Kidney capillary endothelial cell (primary cell): ENCODE measurements at places on chromosomes 4 and X.
A peak's percentile ranks its signal among the peaks of the same experiment; 100 is the strongest.

- DNase-seq: no peak
These were observed 36.0 kb downstream of the HTR2C start for GRCh38 chrX:114619874-114620273.

GRCh38 chrX:44157283-44157682 lies 184.1 kb upstream of the NDP start:
- DNase-seq: no peak

DNA sequence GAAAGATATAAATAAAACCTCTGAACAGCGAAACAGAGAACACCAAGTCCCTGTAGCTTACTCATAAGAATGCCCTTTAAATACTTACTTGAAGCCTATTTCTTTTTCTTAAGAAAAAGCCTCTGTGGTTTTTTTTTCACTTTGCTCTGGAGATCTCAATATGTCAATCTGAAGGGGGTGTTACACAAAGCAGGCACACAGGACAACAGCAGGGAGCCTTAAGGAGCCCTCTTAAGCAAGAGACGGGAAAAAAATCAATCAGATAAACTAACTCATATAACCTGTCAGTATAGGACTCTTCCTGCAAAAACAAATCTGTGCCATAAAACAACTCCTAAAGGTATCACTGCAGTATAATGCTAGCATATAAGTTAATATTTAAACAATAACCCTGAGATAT lies 611.1 kb upstream of the ATOH1 start:
- DNase-seq: no peak

DNA sequence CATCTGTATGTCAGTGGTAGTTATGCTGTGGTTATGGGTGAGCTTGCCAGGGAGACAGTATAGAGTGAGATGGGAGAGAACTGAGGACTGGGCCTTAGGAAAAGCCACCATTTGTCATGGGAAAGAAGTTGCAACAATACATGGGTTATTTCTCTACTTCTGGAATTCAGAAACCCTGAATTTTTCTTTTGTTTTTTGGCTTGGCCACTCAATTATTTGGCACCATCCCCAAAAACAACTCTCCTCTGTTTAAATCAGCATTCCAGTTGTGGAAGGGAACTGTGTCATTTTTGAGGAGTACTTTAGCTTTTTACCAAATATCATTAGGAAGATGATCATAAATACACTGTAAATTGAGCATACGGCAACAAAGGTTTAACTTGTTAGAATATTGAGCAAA lies 41.1 kb upstream of the ACSL4 start:
- no peak for DNase-seq

- DNase-seq: no peak
These were observed 53.0 kb upstream of the ATOH1 start for GRCh38 chr4:93775551-93775950.

DNA sequence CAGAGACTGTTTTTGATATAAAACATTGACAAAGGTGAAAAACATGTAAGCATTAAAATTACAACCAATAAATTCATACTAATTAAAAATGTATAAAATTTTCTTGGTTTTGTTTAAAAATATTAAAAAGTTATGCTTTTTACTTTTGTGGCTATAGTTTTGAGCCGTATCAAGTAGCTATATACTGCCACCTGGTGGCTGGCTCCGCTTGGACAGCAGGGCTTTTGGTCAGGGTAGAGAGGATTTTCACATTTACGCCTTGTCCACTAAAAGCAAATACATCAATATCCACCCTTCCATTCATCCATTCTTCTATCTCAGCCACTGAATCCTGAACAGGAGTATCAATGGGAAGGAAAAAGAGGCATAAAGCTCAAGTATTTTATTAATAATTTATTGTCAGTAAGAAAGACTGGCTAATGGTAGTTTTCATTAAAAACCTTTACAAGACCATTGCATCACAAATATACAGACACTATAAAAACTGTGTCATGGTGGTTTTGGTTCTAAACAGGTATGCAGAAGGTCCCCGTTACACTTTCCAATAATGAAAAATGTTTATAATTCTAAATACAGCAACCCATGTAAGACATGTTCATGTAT lies 32.1 kb upstream of the MTNR1A start:
- peak; percentile 47 for DNase-seq

DNA sequence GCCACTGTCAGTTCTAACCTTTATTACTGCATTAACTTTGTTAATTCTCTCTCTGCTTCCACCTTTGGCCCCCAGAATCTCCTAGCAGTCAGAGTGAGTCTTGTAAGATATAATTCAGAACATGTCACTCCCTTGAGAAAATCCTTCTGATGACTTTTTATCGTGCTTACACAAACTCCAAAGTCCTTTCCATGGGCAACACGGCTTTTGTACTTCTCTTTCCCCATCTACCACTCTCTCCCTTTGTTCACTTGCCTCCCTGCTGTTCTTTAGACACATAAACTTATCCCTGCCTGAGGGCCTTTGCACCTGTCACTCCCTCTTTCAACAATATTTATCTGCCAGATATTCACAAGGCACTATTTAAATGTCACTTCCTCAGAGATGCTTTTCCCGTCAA lies 64.8 kb downstream of the MAOB start:
- no peak for DNase-seq

DNA sequence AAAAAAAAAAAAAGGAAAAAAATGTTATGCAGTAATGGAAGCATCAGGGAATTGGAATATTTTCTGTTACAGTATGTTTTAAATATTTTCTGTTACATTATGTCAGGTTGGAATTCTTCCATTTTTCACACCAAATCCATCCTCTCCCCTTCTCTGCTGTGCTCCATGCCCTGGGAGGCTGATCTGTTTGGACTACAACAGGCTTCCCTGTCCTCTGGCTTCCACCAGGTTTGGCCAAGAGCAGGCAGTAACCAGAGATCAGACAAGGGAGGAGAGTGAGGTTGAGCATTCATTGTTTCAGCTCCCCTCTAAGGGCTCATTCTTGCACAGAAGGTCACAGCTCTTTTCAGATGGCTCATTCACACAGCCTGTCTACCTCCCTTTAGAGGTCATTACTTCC lies 11.7 kb upstream of the TMEM184C start:
- no peak for DNase-seq

- DNase-seq: no peak
These were observed 680.0 kb downstream of the TRIML1 start for GRCh38 chr4:188819233-188819632.

DNA sequence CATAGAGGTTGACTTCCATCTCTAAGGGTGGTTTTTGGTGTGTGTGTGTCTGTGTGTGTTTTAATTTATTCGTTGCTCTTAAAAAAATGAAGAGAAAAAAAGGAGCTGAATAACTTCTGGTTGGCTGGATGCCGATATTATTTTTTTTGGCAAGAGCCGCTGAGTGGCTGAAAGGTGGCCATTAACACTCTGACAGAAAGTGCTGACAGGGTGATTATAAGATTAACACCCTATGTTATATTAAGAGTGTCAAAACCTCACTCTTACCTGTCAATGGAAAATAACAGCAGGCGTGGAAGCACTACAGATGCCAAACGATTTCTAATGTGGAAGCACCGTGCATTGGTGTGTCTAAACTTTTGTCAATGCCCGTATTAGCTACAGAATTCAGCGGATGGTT lies 622.5 kb downstream of the ANKRD50 start:
- DNase-seq: no peak

GRCh38 chr4:98287328-98287727 lies 26.1 kb downstream of the RAP1GDS1 start:
- no peak for DNase-seq

DNA sequence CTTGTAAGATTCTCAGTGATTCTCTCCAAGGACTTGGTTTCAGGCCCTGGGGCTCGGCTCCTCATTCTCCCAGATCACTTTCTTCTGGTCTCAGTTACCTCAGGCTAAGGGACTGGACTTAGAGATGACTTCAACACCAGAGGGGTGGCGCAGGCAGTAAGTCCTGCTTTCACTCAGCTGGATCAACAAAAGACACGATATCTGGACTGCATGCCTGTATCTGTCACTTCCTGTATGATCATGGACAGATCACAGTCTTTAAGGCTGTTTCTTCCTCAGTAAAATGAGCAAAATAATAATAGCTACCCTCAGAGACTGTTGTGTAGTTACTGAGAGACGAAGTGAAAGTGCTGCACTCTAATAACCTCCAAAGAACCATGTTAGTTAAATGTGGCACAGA lies 19.5 kb upstream of the CXCR3 start:
- peak; percentile 53 for DNase-seq

GRCh38 chr4:155208258-155209054 lies at the start of gene NPY2R:
TSS of gene NPY2R (plus strand) at chr4:155208636. CDS start at chr4:155213940, 5,304 bp downstream.
- DNase-seq: no peak

- peak; percentile 22 for DNase-seq
These were observed 141.6 kb downstream of the AASDH start for GRCh38 chr4:56245547-56246232.

- DNase-seq: no peak
These were observed 28.2 kb upstream of the TLR2 start for GRCh38 chr4:153655928-153656327.

DNA sequence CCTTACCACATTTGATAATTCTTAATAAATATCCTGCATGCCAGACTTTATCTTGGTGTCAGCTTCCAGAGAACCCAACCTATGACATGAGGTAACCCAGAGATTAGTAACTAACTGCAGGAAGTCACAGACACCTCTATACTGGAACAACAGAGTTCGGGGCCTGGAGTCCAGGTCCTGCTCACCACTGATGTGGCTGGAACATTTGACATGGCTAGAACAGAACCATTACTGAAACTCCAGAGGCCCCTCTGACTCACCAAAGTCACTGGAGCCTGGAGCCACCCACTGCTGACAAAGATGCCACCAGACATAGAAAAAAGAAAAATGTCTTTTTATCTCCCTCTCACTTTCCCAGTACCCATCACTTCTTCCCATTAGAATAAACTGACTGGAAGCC lies 403.7 kb downstream of the MID1IP1 start:
- no peak for DNase-seq

DNA sequence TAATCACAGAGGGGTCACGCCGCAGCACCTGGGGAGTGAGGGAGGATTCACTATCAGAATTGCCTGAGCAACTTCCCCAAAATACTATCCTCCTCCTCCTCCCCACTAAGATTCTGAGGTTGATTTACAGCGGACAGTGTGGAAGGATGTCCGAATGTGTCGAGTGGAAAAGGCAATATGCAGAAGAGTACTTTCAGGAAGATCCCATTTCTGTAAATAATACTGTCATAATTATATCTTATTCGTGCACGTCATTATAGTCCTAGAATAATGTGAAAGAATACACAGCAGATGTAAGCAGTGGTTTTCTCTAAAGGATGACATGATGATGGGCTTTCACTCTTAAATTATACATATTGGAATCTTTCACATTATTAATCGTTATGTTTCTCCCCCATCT lies 149.8 kb upstream of the NOCT start:
- no peak for DNase-seq

GRCh38 chr4:149980941-149981340 lies 97.3 kb upstream of the DCLK2 start:
- DNase-seq: peak; percentile 58

DNA sequence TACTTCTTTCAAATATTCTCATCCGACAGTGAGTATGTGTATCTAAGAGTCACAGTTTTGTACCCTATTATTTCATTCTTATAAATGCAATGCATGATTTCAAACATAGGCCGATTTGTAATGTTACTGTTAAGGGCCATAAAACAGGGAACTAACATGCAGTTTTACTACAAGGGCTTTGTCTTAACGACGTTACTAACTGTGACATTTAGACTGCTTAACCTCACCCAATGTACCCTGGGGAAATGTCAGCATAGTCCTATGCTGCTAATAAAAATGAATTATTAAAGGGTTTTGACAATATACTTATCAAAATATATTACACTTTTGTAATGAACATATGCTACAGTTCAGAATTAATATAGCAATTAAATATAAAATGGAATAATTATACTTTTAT lies 74.8 kb upstream of the CPXCR1 start:
- DNase-seq: no peak

DNA sequence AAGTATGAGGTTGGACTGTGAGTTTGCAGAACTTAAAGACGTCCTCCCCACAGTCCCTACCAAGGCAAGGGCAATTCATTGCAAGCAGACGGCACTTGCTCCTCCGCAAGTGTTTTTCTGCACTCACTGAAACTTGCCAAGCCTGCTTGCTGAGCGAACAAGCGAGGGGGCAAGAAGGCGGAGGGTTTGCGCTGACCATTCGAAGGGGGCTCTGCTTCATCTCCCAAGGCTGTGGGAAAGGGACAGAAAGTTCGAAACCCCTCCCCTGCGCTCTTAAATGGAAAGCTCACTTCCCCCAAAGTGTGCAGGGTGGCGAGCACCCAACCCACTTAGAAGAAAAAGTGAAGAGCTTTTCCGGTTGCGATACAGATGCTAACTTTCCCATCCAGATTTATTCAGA lies 1.4 kb downstream of the MID1 start:
- DNase-seq: no peak

- DNase-seq: no peak
These were observed 37.4 kb upstream of the RXFP1 start for GRCh38 chr4:158484173-158484885.

GRCh38 chr4:101328063-101328602 lies 19.2 kb downstream of the PPP3CA start:
- no peak for DNase-seq

- DNase-seq: no peak
These were observed 78.0 kb downstream of the DMD start for GRCh38 chrX:33133320-33133719.

GRCh38 chrX:14095702-14096101 lies 66.0 kb upstream of the GEMIN8 start:
- DNase-seq: peak; percentile 33

DNA sequence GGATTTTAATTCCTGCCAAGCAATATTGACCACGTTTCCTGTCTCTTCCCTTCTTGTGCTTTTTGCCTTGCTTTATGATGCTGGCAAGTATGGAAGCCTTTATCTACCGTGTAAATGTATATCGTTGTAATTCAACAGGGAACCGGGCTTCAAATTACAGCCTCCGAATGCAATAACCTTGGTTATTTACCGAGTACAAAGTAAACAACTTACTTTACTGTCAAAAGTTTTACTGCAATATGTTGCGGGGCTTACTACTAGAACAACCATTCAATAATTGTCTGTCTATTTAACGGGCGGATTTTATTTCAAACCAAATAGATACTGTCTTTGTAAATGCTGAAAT lies 73.1 kb downstream of the PALLD start:
- no peak for DNase-seq

DNA sequence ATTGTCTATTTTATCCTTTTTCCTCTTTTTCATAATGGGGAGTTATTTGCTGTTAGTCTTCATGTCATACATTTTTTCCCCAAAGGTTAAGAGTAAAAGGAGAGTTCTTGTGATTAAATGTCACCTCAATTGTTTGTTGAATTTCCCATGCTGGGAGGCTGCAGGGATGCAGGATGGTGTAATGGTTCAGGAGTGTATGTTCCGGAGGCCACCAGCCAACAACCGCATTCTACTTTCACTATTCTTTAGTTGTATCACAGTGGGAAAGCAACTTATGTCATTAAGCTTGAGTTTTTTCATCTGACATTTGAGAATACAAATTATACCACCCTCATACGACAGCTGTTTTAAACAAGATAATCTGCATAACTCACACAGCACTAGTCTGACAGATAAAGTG lies 15.4 kb downstream of the AFP start:
- no peak for DNase-seq
